Activated CD4-positive, alpha-beta T cell treated with anti-CD3 and anti-CD28 coated beads, Interleukin-2, amount 50 U/mL, for 24 hours (primary cell): ENCODE measurements at places on chromosomes 3 and 15.

GRCh38 chr3:146581080-146581601, 24.0 kb downstream of the PLSCR5 start:
- no peak for DNase-seq

GRCh38 chr3:9727041-9727595, 4.4 kb upstream of the BRPF1 start:
- DNase-seq = no peak

DNA sequence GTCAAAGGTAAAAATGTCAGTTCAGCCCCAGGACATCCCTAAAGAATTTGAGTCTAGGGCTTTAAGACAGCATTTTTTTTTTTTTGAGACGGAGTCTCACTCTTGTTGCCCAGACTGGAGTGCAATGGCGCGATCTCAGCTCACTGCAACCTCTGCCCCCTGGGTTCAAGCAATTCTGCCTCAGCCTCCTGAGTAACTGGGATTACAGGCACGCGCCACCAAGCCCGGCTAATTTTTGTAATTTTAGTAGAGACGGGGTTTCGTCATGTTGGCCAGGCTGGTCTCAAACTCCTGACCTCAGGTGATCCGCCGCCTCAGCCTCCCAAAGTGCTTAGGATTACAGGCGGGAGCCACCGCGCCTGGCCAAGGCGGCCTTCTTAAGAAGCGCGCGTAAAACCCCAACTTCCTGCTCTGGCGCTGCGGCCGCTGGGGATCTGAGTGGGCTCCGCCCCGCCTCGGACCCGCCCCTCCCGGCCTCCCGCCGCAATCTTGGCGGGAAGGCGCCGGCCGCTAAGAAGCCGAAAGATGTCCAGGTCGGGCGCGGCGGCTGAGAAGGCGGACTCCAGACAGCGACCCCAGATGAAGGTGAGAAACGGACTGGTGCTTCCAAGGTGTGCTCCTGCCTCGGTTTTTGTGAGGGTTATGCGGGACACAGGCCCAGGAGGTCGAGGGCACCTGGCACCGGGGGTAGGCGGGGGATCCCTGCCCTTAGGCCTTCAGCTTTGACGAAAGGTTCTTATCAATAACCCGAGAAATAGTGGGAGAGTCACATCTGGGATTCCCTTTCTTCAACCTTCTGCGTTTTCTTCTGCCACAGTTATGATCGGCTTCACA, at the start of gene WDR76:
WDR76 (plus strand) TSS at position 495 of the 834 bp plus-strand sequence; CDS start at position 526, 31 bp downstream.
- peak; percentile 72 for DNase-seq

- no peak for DNase-seq
Measured at GRCh38 chr3:194446754-194447153, 40.0 kb downstream of the ATP13A3 start.

DNA sequence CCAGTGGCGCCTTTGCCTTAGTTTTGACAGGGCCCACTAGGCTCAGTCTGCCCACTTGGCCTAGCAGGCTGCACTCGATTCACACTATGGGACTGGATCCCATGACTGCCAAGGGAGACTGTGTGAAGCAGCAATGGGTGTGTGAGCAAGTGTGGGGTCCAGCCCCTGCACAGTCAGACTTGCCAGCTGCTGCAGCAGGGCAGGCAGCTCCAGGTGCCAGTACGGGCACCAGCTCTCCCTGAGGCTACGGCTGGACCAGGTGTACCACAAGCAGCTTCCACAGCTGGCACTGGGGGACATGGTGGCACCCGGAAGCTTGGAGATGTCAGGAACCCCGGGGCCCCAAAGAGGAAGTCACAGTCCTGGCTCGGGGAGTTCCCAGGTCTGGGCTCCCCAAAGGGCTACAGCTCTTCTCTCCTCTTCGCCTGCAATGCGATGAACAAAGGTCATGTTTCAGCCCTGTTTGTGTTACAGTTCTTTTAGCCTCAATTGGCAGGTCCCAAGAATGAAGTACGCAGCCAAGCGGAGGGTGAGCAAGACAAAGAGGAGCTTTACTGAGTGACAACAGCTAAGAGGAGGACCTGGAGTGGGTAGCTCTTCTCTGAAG, 67.1 kb downstream of the PIK3CB start:
- no peak for DNase-seq

GRCh38 chr3:168850109-168850508, 754.4 kb upstream of the GOLIM4 start:
- DNase-seq = no peak

DNA sequence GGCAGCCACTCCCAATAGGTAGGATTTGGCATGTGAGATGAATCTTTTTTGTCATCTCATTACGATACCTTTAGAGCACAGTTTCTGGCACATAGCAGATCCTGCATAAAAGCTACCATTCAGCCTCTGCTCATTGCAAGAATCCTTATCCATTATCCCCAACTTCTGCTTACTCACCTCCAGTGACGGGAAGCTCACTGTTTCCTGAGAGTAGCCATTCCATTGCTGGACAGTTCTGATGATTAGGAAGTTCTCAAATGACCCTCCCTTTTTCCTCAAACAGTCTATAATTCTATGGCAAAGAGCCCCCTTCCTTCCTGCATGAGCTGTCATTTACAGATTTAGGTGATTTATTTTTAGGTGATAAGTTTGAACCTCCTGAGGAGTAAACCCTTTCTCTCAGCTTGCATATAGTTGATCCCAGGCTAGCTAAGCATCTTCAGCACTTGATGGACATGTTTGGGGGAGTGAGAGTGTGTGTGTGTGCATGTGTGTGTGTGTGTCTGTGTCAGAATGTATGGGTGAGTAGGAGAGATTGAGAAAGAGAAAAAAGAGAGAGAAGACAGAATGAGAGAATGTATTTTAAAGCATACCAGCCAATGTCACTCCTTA, 109.7 kb downstream of the LSM3 start:
- no peak for DNase-seq

DNA sequence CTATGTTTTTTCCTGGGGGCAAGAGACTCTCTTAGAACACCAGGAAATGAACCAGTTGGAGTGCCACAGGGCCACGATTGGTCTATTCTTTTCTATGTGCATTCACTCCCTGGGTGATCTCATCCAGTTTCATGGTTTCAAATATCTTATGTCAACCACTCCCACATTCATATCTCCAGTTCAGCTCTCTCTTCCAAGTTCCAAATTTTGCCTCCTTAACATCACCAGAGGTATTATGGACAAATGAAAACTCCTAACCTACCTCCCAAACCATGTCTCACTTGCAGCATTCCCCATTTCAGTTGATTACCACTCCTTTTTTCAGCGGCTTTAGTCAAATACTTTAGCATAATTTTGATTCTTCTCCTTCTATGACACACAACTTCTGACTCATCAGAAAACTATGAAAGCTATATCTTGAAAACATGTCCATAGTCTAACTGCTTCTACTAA, 203.1 kb upstream of the SEMA6D start:
- DNase-seq = no peak

DNA sequence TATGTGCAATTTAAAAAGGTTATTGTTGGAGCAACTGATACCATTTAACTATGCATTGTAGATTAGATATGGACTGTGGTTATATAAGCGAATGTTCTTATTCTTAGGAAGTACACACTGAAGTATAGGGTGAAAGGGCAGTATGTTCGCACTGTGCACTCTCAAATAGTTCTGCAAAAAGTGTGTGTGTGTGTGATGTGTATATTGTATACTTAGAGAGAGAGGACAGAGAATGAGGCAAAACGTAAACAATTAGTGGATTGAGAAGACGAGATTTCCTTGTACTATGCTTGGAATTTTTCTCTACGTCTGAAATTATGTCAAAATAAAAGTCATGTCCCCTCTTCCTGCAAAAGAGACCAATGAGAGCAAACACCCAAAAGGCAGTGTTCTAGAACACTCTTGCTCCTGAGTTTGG, 30.4 kb downstream of the LSM3 start:
- DNase-seq = no peak

DNA sequence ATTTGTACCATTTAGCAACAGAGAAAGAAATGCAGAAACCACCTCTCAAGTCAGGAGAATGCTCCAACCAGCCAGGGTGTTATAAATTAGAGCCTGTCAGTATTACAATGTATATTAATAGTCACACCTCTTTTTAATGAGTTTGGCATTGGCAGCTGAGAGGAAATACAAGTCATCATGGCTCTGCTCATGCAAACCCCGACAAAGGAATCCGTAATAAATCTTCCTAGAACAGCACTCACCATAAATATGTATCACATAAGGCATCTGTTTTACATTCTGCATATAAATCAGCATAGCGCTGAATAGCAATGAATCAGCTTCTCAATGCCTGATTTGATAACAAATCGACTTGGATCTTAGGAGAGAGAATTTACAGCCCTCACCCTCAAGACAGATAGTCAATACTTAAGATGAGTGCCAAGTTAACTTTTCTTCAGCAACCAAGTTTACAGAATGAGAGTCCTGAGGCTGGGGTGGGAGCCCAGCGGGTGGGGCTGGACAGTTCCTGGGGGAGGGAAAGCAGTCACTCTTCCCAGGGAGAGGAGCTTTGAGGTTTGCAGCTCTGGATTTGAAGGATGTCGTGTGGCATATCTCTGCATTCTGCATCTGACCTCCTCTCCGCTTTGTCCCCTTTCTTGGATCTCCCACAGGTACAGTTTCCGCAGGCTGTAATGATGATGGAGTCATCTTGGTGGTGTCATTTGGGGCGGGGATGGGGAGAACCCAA, 1034.4 kb upstream of the NR2F2 start:
- no peak for DNase-seq

GRCh38 chr15:45637141-45637540, 2.3 kb downstream of the SQOR start:
- DNase-seq = no peak

DNA sequence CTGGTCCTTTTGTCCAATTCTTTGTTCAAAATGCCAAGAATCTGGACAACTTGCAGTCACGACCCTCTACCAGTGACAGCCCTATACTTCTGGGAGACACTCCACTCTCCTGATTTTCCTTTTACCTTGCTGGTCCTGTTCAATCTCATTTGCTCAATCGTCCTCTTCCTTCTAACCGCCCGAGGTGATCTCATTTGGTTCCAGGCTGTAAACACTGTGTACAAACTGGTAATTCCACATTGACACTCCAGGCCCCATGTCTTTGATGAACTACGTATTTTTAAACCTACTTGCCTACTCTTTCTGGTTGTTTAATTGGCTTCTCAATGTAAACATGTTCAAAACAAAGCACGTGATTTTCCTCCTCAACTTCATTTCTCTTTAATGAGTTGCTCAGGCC, 23.7 kb upstream of the C3orf49 start:
- DNase-seq = no peak

DNA sequence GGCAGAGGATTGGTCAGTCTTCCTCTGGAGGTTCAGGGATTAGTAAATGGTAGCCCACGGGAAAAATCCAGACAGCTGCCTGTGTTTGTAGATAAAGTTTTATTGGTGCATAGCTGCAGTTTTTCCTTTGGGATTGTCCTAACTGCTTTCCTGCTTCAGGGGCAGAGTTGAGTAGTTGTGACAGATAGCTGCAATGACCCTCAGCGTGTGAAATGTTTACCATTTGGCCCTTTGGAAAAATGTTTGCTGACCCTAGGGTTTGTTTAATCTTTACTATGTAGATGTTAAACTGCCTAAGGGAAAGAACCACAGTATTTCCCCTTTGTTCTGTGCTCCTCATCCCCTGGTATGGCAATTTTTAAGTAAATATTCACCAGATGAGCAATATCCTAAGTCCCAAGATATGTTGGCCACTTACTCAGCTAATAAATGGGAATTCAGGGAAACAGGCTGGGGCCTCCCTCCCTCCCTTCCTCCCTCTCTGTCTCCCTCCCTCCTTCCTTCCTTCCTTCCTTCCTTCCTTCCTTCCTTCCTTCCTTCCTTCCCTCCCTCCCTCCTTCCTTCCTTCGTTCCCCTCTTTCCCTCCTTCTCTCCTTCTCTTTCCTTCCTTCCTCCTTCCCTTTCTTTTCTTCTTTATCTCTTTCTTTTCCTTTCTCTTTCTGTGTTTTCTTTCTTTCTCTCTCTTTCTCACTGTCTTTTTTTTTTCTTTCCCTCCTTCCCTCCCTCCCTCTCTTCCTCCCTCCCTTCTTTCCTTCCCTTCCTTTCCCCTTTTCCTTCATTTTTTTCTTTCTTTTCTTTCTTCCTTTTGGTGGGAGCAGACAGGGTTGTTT, 234.6 kb upstream of the BHLHE40 start:
- no peak for DNase-seq

DNA sequence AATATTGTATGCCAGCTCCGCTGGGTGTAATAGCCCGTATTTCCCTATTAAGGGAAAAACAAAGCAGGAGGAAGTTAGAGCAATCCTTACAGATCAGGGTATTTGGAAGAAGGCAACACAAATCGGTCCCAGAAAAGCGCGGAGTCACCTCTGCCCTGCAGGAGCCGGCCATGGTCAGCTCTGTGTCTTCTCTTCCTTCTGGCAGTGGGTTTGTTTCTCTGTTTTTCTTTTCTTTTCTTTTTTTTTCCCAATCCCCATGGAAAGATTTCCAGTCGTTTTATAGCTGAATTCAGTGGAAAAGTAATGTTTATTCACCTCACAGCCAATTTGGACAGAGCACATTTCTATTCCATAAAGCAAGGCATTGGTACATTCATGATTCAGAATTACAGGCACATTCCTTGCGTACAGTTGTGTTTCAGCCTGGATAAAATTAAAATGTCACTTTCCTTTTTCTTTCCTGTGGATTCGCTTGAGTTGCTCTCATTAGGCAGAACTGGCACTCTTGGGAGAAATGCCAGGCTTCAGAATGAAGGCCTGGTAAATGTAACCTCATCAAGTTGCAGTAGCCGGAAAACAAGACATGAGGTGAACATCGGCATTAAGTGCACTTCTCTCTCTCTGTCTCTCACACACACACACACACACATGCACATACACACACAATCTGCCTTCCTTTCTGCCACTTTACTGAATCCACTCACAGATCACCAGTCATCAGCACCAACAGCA, 204.5 kb upstream of the UBE2E1 start:
- DNase-seq = no peak

DNA sequence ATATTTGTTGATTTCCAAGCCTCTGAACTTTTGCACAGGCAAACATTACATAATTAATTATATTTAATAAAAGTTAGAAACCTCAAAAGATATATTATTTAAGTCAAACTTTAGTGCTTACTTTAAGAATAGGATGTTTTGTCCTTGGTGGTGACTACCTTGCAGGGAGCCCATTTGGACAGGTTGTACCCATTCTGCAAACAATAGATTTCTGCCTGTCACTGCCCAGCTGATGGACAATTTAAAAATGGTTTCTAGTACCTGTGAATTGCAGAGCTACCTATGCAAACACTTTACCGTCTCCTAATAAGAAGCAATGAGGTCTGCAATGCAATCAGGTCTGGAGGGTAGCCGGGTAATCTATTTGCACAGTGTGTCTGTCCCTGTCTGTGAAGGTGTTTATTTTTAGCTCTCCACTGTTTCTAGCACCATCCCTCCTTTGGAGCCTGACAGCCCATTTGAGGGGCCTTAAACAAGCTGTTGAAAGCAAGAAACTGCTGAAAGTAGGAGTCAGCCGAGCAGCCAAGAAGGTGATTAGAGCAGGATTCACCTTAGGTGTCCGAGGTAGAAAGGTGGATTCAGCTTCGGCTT, 556.2 kb upstream of the CFAP20DC start:
- DNase-seq = no peak

- DNase-seq = no peak
Measured at GRCh38 chr3:189236352-189236751, 64.6 kb downstream of the TPRG1 start.

GRCh38 chr3:119221779-119222320, 18.8 kb downstream of the B4GALT4 start:
- DNase-seq = no peak

- no peak for DNase-seq
Measured at GRCh38 chr3:37847689-37848088, 14.0 kb upstream of the CTDSPL start.

- DNase-seq = no peak
Measured at GRCh38 chr15:94535298-94536048, 304.1 kb downstream of the MCTP2 start.

GRCh38 chr3:44104043-44104442, 137.6 kb upstream of the TOPAZ1 start:
- no peak for DNase-seq

- DNase-seq = no peak
Measured at GRCh38 chr15:99998661-99999101, 265.4 kb upstream of the LYSMD4 start.
